Activated T-helper 17 cell treated with anti-CD3 and anti-CD28 coated beads, Interleukin-2, amount 50 U/mL, for 72 hours (primary cell): ENCODE measurements at places on chromosomes 16 and 17. TPM values are rescaled to one million over a fixed set of nuclear protein-coding genes. Genes with fewer than 3 reads are reported as not detected.
A peak's percentile ranks its signal among the peaks of the same experiment; 100 is the strongest.

PTGES3L gene
- 1.4 TPM for total RNA-seq

C17orf50 gene
- not detected for total RNA-seq

CA7 gene
- total RNA-seq = not detected

TBC1D28 gene
- total RNA-seq = not detected

SLC52A1 gene
- total RNA-seq = 0.11 TPM

PRR11 gene
- total RNA-seq = 76.9 TPM

ZNF597 gene
- 2.0 TPM for total RNA-seq

MT3 gene
- total RNA-seq = 3.0 TPM

ZNF48 gene
- 10.5 TPM for total RNA-seq

TBC1D26 gene
- 1.5 TPM for total RNA-seq

RNF112 gene
- 0.56 TPM for total RNA-seq

PFN1 gene
- total RNA-seq = 1,950 TPM

- ATAC-seq = peak; percentile 72
Observed at GRCh38 chr17:58615768-58616659, 75.8 kb downstream of the TEX14 start.

GRCh38 chr17:2841606-2842005, 45.4 kb downstream of the RAP1GAP2 start:
- ATAC-seq = no peak

DNA sequence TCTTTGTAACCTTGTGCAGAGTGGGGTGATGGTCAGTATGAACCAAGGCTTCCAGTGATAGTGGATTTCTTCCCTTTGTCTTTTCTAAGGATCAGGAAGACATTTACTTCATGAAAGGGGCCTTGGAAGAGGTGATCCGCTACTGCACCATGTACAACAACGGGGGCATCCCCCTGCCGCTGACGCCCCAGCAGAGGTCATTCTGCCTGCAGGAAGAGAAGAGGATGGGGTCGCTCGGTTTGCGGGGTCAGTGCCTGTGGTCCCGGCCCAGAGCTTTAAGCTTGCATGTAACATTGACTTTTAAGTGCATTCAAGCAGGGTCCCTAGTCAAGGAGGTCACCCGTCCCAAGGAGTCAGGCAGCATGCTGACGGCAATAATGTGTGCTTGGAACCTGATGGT, 56.0 kb downstream of the MEAK7 start:
- no peak for ATAC-seq

- no peak for ATAC-seq
Observed at GRCh38 chr17:78374631-78375274, 3.7 kb upstream of the PGS1 start.

DNA sequence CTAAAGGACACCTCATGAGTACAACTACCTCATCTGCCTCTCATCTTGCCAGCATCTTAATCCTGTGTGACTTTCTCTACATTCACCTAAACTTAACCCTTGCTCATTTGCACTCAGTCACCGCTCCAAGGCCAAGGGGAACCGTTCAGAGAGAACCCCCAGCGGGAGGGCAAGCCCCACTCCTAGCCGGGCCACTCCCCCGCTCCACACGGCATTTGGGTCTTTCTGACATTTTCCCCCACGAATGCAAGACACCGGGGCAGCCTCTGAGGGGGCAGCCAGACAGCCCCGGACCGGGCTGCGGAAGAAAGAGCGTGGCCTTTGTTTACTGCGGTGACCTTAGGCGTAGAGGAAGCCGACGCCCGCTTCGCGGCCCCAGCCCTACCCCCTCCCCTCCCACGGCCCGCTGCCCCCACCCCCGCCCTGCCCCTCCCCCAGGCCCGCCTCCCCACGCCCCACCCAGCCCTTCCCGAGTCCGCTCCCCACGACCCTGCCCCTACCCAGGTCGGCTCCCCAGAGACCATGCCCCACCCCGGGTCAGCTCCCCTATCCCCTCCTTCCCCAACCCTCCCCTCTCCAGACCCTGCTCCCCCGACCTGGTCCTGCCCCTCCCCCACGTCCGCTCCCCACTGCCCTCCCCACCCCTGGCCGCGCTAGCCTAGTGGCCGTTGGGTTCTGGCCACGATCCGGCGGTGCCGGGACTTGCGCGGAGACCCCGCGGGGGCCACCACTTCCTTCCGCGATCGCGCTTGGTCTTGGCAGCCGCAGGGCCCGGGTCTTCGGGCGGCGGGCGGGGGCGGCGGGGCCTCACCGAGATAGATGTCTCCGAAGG, 789 bp downstream of the CSNK1D start:
- peak; percentile 15 for ATAC-seq

DNA sequence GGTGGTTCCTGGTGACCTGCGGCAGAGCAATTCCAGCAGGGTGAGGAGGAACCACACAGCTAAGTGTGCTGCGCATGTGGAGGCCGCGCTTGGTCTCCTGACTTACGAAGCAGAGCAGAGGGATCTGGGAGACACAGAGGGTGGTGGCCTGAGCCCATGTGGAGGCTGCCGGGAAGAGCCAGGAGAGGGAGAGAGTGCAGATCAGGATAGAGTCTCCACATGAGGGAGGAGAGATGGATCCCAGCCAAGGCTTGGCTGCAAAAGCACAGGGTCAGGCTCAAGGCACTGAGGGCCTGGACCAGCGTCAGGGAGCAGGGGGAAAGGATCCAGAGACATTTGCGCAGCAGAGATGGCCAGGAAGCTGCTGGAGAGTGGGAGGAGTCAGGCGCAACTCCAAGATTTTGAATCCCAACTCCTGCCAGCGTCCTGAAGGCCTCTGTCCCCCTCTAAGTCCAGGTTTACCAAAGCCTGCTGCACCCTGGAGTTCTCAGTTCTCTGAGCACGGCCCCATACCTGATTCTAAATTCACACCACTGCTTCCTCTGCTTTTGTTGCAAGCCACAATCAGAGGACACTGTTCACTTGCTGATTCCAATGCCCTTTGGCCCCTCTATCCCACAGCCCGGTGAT, 11.3 kb upstream of the MLLT6 start:
- no peak for ATAC-seq

DNA sequence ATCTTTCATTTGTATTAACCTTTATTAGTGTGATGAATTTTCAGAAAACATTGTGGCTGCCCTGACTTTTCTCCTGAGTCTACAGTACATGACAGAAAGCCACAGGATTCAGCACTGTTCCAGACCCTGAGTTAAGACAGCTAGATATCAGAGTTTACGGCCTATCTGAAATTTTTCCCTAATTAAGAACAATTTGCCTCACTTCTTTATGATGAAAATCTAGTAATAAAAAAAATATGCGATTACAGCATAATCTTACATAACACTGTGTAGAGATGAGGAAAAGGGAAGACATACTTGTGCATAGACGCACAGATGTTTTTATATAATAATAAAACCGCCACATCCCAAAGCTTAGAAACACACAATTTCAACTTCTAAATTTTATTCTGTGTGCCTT, 7.3 kb downstream of the SPOP start:
- no peak for ATAC-seq

DNA sequence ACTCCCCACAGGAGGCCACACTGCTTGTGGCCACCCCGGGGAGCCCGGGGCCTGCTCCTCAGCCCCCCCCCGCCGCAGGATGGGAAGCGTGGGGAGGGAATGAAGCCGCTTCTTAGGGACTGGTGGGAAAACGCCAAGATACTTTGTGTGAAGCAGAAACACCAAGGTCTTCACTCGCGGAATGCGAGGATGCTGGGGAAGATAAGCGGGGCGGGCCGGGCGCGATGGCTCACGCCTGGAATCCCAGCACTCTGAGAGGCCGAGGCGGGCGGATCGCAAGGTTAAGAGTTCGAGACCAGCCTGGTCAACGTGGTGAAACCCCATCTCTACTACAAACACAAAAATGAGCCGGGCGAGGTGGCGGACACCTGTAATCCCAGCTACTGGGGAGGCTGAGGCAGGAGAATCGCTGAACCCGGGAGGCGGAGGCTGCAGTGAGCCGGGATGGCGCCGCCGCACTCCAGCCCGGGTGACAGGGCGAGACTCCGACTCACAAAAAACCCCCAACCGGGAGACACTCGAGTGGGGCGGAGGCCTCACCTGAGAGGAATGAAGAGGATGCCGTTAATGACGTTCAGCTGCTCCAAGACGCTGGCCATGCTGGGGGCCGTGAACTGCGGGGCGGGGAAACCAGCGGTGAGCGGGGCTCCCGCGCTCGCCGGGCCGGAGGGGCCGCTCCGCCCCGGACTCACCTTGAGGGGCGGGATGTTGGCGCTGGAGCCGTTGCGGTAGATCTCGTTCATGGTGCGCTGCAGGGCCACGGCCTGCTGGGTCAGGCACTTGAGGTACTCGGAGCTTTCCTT, 20.3 kb downstream of the CLUH start:
- no peak for ATAC-seq

GRCh38 chr17:3385869-3386816, at the start of gene OR3A2:
Gene OR3A2, minus strand, starts transcription at chr17:3386308.
- ATAC-seq = peak; percentile 90

DNA sequence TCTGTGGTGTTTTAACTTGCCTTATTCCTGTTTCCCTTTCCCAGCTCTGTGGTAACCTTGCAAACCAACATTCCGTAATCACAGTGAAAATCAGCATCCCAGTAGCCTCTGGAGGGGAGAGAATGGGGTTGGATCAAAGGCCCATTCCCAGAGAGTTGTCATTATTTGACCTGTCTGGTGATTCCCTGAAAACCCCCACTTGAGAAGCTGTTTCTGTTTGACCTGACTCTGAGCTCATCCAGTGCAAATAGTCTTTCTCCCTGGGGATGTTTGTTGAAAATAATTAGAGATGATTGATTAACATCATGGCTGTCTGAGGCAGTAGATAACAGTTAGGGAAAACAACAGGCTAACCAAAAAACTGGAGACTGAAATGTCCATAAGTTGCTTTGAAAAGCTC, 3.0 kb downstream of the CACNG1 start:
- ATAC-seq = no peak

DNA sequence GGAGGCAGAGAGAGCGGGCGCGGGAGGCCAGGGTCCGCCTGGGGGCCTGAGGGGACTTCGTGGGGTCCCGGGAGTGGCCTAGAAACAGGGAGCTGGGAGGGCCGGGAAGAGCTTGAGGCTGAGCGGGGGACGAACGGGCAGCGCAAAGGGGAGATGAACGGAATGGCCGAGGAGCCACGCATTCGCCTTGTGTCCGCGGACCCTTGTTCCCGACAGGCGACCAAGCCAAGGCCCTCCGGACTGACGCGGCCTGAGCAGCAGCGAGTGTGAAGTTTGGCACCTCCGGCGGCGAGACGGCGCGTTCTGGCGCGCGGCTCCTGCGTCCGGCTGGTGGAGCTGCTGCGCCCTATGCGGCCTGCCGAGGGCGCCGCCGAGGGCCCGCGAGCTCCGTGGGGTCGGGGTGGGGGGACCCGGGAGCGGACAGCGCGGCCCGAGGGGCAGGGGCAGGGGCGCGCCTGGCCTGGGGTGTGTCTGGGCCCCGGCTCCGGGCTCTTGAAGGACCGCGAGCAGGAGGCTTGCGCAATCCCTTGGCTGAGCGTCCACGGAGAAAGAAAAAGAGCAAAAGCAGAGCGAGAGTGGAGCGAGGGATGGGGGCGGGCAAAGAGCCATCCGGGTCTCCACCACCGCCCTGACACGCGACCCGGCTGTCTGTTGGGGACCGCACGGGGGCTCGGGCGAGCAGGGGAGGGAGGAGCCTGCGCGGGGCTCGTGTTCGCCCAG, 1.2 kb upstream of the CBX4 start:
- no peak for ATAC-seq

GRCh38 chr17:18319604-18320256, 4.6 kb downstream of the SMCR8 start:
- ATAC-seq = no peak

DNA sequence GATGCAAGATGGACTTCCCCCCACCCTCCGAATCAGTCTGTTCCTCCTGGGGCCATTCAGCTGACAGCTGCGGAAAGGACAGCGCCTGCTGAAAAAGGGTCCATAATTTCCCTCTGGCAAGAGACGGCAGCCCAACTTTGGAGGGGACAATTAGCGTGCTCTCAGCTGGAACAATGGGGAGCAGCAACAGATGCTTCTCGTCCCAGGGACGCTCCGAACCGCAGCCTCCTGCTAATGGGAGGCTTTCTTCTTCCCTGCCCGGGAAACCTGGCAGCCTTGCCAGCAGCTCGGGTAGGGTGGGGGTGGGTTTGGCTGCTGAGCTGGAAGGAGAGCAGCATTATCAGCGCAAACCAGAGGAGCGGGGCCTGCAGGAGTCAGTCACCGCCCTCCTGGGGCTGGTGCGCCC, 500.0 kb upstream of the SALL1 start:
- no peak for ATAC-seq

DNA sequence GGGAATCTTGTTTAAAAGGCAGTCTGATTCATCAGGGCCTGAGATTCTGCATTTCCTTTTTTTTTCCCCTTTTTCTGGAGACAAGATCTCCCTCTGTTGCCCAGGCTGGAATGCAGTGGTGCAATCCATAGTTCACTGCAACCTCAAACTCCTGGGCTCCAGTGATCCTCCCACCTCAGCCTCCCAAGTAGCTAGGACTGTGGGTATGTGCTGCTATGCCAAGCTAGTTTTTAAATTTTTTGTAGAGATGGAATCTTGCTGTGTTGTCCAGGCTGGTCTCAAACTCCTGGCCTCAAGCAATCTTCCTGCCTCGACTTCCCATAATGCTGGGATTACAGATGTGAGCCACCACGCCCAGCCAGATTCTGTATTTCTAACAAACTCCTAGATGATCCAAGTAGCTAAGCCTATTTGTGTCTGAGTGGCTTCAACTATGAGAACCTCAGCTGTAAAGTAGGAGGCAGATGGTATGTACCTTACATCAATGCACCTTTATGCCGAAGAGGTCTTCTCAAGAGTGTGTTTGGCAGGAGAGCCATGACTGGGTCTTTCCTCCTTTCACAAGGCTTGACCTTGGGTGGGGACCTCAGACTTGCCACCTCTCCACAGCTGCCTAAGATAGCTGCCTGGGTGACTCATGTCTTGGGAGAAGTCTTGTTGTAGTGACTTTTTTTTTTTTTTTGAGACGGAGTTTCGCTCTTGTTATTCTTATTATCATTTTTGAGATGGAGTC, 10.9 kb downstream of the LDAF1 start:
- ATAC-seq = no peak

- ATAC-seq = no peak
Observed at GRCh38 chr17:29196769-29197515, 16.7 kb upstream of the MYO18A start.

DNA sequence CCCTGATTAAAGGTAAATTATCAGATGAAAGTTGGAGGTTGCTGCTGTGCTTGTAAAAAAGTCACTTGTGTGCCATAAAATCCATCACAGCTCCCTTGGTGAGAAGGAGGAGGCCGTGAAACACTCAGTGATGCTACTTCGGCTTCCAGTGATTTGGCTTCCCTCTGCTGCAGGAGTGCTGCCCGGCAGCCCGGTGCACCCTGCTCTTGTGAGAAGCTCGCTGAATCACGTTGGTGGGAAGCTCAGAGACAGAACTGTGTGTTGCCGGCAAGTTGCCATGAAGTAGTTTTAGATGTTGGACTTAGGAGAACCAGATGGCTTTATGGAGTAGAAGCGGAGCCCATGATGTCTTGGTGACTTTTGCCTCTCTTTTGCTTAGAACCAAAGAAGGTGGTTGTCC, 33.3 kb downstream of the MSI2 start:
- ATAC-seq = no peak

- ATAC-seq = no peak
Observed at GRCh38 chr17:79369532-79369931, 241.3 kb downstream of the RBFOX3 start.

- ATAC-seq = no peak
Observed at GRCh38 chr16:66968847-66969246, 7.8 kb downstream of the CES3 start.

- ATAC-seq = no peak
Observed at GRCh38 chr16:89022051-89022836, 45.2 kb upstream of the CBFA2T3 start.

GRCh38 chr17:38534498-38534885, 71.3 kb downstream of the SRCIN1 start:
- ATAC-seq = no peak
